ENCODE measurements at places on chromosomes 2 and 18.

- peak; percentile 27 for DNase-seq
These were observed 111.3 kb upstream of the TCF4 start for GRCh38 chr18:55699233-55699765.

DNA sequence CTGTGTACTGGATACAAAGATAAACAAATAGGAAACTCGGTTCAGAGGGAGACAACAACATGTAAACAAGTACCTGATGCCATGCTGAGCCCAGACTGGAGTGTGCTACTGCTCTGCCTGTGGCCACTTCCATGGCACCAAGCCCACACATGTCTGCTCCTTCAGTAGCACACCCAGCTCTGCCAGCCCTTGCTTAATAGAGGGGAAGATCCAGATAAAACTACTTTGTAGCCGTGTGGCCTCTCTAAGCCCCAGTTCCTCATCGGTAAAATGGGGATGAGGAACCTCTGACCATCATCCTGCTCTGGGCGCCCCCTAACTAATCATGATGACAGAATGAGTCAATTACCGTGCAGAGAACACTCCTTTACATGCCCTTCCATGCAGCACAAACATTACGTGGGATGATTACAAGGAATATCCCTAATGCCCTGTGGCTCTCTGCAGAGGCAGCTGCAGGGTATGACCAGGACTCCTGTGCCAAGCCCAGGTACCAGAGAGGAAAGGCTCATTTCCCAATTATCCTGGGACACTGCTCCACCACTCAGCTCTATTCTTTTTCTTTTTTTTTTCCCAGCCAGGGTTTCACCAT lies 34.9 kb downstream of the DNMT3A start:
- DNase-seq, result no peak

DNA sequence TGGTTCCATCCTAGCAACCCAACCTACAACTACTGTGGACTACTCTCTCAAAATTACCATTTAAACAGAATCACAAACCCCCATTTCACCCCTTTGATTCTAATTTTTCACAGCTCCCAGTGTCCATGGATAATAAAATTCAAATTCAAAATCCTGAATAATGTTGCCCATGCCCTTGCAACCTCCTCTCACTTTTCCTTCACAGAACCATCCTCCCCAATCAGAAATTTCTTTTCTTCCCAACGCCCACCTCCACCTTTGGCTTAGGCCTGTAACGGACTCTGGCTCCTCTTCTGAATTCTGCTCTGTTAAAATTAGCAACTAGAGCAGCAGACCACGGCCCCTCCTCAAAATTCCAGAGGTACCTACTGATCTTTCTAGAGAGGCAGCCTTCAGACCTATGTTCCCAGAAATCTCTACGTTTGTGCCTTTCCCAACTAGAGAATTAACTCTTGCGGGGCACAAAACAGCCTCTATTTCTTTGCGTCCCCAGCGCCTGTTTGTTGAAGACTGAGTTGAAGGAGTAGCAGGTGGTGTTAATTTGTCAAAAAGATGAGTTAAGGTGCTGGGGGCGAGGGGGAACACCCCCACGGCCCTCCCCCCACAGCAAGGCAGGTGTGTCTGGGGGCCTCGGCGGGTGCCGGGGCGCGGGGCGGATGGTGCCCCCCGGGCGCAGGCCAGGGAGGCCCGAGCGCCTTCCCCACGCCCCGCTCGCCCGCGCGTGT lies 428 bp upstream of the MAP3K20 start:
- no peak for DNase-seq

DNA sequence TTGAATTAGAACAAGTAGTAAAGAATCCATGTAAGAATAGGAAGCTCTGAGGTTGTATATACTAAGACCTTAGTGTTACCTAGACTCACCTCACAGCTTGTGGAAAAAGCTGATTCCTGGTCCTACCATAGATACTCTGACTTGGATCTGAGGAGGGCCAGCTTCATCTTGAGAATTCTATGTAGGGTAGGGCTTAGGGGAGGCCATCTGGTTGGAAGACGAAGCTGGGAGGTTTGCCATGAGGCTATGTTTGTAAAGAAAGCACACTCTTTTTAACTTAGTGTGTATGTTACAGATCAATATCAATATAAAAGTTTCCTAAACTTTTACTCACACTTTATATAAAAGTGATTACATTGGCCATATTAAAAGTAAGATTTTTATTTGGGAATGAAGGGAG lies 77.1 kb upstream of the GALNT5 start:
- no peak for DNase-seq

- no peak for DNase-seq
These were observed 64.0 kb upstream of the ACKR3 start for GRCh38 chr2:236505648-236506047.

DNA sequence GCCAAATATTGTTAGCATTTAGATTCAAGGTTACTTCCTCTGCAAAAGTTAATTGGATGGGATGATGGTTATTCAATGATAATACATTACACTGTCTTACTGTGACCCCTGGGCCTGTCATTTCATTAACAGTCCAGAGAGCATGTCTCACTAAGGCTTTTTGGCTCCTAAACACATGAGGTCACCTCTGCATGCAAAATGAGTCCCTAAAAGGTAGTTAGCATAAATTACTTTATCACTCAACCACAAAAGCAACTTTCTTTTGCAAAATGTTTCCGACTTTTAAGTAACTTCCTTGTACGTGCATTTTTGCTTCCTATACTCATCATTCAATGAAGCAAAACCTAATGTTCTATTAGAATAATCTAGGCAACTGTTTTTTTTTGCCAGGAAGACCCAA lies 16.8 kb upstream of the AGFG1 start:
- DNase-seq, result no peak

DNA sequence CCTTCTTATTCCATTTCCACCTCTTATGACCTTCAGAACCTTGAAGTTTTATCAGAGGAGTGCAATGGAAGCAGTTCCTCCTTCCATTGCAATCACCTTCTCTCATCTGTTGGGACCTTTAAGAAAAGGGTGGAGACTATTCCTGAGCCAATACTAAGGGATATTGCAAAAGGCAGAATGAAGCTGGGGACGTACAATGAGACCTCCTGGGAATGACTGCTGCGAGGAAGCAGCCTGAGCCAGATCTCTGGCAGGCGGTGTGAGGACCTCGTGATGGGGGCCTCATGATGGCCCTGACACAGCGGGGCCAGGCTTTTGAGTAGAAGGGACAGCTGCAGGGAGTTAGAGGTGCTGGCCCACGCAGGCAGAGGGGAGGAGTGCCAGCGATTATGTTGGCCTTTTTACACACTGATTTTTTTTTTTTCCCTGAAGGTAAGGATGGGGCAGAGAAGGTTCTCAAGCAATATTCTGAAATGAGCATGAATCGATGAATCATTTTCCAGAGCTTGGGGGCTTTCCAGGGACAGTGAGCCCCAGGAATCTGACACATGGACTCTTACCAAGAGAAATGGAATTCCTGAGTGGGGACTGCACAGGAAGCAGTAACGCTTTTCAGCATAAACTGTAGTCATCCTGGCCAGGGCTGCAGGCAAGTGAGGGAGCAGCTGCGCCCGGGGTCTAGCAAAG lies 40.0 kb upstream of the LAPTM4A start:
- peak; percentile 92 for DNase-seq
